Eye (tissue), 1 donor: ENCODE measurements at places on chromosomes 6 and 20.
A peak's percentile ranks its signal among the peaks of the same experiment; 100 is the strongest.

GRCh38 chr6:29847871-29848630, 20.4 kb downstream of the HLA-G start:
- DNase-seq, result peak; percentile 81

GRCh38 chr6:108027594-108027993, 46.9 kb downstream of the OSTM1 start:
- no peak for DNase-seq

DNA sequence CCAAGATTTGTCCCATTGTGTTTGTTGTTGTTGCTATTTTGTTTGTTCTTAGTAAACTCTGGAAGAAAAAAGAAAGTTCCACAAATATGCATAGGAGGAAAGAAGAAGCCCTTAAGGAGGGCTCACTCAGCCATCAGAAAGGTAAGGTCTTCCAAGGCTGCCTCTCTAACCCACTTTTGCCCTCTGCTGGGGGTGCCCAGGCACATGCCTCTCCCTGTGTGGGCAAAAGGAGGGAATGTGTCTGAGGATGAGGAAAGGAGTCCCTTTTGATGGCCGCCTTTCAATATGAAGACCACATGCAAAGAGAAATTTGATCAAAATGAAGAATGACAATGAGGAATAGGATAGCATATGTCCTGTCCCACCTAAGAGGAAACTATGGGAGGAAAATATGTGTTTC, 248.2 kb upstream of the POU3F2 start:
- DNase-seq, result no peak

- no peak for DNase-seq
Observed at GRCh38 chr6:166604911-166605310, 18.4 kb upstream of the RAMACL start.

GRCh38 chr6:14020551-14020950, 95.8 kb downstream of the RNF182 start:
- DNase-seq, result no peak

- DNase-seq, result peak; percentile 16
Observed at GRCh38 chr6:11921017-11921438, 91.1 kb upstream of the HIVEP1 start.

DNA sequence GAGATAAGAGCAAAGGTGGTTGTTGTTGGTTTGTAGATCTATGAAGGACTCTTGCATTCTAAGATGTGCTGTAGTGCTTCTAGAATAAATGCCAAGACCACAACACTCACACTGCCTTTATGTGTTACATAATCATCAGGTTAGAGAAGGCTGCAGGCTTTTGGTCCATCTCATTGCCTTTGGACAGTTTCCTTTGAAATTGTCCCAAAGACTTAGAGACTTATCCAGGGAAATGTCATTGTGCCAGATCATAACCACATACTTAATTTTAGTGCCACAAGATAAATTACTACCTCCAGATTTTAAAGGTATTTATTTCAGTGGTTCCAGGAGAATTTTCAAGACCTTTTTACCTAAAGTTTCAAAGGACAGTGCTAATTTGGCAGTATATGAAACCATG, 666.6 kb upstream of the CITED2 start:
- no peak for DNase-seq

- DNase-seq, result no peak
Observed at GRCh38 chr6:72716916-72717315, 95.1 kb downstream of the KCNQ5 start.

DNA sequence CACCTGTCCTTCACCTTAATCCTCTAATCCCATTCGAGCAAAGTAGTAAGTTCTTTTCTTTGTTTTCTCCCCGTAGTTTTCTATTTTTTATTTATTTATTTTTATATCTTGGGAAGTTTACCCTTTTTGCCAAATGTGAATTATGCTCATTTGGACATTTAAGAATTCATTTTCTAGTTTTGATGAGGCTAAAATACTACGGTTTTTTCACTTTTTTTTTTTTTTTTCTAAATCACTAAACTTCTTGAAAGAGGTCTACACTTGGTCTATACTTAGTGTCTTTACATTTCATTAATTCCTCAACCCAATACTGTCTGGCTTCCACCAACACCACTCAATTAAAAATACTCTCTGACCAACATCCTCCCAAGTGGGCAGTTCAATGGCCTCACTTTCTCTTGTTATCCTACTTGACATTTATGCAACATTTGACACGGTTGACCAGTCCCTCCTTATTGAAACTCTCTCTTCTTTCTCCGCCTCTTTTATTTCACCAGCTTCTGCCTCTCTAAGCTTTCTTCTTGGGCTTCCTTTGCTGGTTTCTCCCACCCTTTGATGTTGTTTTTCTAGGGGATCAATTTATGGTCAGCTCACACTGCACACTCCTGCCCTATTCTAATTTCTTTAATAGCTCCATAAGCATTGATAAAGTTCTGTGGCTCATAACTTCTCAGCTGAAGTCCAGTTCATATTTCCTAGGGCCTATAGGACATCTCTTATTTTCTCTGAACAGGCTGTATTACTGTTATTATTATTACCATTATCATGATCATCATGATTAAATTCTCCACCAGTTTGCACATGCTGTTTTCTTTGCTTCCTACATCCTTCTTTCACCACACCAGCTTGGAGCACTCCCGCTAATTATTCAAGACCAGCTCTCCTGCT, 72.6 kb upstream of the CITED2 start:
- DNase-seq, result no peak

DNA sequence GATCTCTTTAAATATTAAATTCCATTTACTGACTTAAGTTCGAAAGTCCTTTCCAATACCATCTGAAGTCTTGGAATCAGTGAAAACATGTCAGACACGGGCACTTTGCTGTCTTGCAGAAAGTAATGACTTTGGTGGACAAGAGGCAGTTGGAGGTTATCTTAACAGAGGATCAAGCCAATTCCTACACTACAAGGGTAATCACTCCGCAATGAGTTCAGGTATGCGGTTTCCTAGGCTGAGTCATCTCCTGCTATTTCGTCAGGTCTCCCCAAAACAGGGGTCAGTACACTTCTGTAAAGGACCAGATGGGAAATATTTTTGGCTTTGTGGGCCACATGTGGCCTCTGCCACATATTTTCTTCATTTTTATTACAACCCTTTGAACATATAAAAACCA, 656.6 kb downstream of the KIF16B start:
- DNase-seq, result no peak

DNA sequence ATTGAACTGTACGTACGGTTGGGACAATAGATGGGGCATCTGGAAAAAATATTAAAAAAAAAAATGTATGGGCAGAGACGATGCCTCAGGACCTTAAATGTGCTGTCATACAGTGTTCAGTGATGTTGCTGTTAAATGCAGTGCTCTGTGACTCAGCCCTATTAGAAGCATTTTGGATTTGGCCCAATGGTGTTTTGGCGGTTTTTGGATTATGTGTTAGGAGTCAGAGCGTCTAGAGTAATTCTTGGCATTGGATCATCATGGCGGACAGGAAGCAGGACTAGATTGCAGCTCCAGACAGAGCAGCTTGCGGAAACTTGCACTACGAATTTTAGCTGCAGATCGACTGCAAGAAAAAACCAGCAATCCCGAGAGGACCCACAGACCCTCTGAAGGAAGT, 280.0 kb downstream of the SOX4 start:
- DNase-seq, result peak; percentile 15

GRCh38 chr6:3551716-3552511, 95.1 kb upstream of the SLC22A23 start:
- DNase-seq, result no peak

DNA sequence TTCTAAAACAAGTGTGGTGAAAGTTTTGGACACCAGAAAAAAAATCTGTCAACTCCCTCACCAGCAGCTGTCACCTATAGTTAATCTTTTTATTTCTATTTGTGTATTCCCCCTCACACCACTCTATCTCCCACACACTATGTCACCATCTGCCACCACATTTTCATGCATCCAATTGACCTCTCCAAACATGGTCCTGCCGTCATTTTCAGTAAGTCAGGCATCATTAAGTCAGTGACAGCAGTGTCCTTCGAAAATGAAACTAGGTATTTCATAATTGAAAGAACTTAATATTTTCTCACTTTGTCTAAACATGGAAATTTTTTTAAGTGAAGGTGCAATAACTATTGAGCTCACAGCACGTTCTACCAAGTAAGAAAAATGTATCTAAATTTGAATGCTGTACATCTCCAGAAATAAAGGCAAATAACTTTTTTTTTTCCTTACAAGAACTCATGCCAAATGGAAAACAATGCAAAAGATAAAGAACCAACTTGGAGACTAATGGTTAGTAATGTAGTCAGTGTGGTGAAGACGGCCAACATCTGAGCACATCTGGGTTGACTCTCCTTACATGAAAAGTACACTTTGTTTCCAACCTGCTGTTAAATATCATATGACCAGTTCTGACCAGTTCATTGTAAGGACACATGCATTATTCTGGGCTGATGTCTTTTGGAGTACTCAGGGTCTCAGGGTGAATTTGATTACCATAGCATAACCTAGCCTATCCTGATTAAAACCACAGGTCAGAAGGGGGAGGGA, 623.3 kb upstream of the MANEA start:
- DNase-seq, result peak; percentile 6

- no peak for DNase-seq
Observed at GRCh38 chr6:170461556-170462365, 91.3 kb downstream of the PSMB1 start.

DNA sequence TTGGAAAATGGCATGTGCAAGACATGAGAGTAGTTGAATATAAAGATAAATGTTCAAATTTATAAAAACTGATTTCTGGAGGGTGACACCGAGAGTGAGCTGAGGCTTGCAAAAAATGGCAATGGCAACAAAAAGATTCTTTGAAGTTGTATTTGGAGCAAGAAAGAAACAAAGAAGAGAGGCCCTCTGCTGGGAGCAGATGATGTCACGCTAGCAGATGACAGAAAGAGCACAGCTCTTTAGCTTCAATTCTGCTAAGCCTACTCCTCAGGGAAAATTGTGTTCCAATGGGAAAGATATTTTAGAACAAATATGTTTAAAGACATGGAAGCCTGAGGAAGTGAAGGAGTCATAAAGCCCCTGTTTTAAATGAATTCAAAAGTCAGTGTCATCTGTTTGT, 125.3 kb upstream of the NOX3 start:
- no peak for DNase-seq

DNA sequence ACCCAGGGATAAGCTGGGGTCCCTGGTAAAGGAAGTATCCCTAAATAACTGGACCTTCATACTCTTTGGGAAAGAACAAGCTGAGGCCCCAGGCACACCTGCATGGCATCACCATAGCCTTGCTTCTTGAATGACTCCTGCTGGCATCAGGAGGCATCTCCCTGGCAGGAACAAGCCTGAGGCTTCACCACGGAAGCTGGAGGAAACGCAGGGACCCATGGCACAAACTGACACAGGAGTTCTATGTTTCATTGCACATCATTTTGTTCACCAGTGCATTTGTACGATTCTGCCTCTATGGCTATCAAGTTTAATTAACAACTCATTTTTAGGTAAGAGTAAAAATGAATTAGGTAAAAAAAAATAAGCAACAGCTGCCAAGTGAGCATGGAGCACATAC, 619 bp upstream of the PDE7B start:
- DNase-seq, result no peak

GRCh38 chr20:9498322-9498721, 16.1 kb upstream of the LAMP5 start:
- no peak for DNase-seq

- DNase-seq, result peak; percentile 16
Observed at GRCh38 chr20:39823224-39823623, 861.1 kb downstream of the DHX35 start.

GRCh38 chr6:133198725-133199124, 42.4 kb upstream of the EYA4 start:
- no peak for DNase-seq

DNA sequence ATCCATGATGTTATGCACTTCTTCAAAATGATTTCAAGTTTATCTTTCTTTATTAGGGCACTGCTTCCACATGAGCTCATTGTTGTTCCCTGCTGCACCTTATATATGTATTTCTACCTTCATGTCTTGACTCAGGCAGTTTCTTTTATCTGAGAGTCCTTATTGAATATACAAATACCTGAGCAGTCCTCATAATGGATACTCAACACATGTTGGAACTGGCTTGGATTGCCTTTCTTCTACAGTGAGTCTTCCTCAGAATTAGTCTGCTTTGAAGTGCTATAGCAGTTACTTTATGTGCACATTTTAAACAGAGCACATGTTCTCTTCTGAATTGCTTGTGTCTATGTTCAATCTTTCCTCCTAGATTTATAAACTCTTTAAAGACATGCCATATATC, 45.3 kb upstream of the LOC128125822 start:
- no peak for DNase-seq

DNA sequence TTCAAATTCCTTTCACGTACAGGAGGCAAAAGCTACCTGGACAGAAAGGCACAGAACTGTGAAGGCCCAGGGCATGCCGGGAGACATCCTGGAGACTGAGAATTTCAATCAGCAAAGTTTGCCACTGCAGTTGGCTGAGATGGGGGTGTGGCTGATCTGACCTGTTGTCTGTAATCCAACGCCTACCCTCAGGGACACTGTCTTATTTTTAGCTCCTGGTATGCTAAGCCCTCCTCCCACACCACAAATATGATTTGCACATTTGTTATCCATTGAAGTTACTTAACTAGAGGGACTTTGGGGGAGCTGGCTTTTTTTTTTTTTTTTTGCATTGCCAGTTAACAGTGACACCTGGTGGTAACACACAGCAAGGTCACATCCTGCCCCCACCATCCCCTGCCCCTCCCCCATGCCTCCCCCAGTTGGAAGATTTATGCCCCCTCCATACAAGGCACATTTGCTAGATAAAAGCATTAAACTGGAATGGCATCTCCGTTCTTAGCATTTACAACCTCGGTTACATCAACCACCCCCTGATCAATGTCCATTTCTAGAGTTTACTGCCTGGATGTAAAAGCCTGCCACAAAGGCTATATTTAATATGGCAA, 40.4 kb downstream of the TTI1 start:
- peak; percentile 76 for DNase-seq

GRCh38 chr20:37914672-37915433, 11.9 kb downstream of the VSTM2L start:
- peak; percentile 93 for DNase-seq
